ENCODE measurements at places on chromosomes 11 and 22.

DNA sequence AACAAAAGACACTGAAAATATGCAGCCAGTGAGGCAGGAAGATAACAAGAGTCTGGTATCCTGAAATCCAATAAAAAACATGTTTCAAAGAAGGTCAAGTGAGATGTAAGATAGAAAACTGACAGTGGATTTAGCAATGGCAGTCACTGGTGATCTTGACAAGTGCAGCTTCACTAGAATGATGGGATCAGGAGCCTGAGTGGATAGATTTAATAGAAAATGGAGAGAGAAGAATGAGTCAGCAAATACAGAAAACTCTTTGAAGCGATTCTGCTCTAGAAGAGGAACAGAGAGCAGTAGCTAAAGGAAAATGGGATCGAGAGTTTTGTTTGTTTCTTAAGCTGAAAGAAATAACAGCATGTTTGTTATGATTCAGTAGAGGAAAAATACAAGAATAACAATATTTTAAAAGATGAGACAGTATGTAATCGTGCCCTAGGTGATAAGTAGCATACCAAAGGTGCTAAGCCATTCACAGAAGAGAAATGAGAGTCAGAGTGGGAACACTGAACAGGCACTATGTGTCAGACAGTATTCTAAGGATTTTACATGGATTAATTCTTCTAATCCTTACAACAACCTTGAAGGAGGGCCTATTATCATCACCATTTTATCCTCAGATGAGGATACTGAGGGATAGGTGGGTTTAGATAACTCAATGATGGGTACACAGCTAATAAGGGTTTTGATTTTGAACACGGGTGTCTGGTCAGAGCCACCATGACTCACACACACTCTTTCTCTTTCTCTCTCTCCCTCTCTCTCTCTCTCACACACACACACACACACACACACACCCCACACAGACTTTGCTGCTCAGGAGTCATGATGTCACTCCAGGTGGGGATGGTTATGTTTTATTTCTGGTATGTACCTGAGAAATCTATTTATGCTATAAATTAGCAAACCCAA lies 36.3 kb downstream of the MRE11 start:
- DNase-seq: no peak

- no peak for DNase-seq
Measured at GRCh38 chr11:132855516-132855915, 676.8 kb downstream of the OPCML start.

DNA sequence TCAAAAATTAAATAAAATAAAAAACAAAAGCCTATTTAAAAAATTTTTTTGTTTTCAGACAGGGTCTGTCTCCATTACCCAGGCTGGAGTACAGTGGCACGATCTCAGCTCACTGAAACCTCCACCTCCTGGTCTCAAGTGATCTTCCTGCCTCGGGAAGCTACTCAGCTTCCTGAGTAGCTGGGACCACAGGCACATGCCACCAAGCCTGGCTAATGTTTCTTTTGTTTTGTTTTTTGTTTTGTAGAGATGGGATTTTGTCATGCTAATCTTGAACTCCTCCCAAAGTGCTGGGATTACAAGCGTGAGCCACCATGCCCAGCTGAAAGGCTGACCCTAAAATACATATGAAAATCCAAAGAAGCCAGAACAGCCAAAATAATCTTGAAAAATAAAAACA lies 20.4 kb upstream of the L3MBTL2 start:
- no peak for DNase-seq

- no peak for DNase-seq
Measured at GRCh38 chr22:44698531-44699421, 3.2 kb upstream of the PRR5 start.

GRCh38 chr11:128525411-128526243 lies 61.7 kb downstream of the ETS1 start:
- DNase-seq: no peak

GRCh38 chr11:550746-551085 lies 9.8 kb downstream of the LMNTD2 start:
- no peak for DNase-seq

DNA sequence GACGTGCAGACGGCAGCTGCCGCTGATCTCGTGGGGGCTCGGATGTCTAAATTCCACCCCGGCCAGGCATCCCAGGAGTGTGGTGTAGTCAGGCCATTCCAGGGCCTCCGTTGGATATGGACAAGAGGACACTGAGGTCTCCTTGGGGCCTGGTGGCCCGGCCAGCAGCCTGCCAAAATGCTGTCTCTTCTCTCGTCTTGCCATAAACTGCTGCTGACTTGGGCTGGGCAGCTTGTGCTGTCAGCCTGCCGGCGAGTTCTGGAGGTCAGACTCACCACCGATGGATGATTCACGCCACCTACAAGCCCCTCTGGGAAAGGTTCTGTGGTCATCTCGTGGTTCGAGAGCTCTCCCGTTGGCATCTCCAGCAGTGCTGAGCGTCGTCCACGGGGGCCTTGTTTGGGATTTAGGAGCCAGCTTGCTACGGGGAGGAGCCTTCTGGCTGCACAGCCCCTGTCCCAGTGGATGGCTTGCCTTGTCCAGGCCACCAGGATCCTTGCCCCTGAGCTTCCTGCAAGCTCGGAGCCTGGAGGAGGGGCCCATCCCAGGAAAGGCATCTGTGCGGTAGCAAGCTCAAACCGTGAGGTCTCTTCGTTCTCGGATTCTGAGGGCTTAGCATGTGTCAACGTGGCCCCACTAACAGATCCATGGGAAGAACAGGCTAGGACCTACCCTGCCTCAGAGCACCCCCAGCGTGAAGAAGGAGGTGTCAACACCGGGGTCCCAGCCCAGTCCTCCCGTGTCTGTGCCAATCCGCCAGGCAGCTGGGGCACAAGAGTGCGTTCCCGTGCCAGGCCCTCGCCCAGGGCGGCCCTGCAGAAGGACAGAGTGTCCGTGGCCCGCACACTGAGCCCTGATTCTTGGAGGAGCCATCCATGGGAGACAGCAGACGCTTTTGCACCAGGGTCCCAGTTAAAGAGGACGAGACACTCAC lies 1114.1 kb downstream of the BRD1 start:
- DNase-seq: peak; percentile 37

GRCh38 chr11:111512296-111513239 lies at the start of gene BTG4:
Gene BTG4 (minus strand): TSS chr11:111512386. CDS start chr11:111498776, 13,610 bp downstream.
- DNase-seq: no peak

DNA sequence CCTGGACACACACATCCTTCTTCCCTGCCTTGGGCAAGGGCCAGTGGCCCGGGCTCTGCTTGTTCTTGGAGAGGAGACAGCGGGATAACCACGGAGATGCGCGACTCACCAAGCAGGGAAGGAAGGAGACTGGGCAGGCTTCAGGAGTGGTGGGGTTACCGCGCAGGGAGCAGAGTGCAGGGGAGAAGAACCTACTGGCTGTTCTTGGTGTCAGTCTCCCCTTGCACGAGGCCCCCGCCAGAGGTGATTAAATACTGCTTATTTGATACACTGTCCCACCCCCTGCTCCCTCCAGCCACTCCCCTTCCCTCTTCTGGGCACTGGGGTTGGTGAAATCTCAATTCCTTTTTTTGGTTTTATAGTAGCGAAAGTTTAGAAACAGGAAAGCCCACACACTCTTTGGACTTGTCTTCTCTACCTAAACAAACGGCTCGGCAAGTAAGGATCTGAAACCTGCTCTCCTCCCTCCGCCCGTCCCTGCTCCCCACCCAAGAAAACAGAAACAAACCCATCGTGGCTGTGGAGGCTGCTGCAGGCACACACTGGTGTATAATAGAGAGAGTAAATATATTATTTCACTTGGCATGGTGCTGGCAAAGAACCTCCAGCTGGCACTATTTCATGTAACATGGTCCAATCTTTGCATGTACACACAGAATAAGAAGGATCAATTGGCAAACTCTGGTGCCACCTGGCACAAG lies 10.8 kb downstream of the LARGE2 start:
- DNase-seq: no peak

DNA sequence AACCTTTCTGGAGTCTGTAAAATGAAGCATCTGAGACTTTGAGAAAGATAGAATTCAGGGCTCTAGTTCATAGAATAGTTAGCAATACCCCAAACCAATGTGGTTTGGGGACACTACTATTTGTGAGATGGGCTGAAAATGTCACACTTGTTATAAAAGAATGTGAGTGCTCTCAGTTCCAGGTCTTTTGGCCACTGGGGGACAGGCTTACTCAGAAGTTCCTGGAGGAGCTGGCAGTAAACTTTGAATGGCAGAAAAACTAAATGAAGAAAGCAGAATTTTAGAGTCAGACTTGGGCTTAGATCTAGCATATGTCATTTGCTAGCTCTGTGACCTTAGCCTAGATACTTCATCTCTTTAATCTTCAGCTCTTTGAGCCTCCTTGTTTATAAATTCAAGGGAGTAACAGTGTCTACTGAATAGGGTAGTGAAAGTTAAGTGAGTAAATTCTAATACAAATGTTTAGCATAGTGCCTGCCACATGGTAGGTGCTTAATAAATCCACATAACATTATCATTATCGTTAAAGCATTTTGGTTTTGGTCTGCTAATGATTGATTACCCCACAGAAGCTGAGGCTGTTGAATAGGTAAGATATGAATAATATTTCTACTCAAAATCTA lies 3.7 kb downstream of the LYVE1 start:
- no peak for DNase-seq

DNA sequence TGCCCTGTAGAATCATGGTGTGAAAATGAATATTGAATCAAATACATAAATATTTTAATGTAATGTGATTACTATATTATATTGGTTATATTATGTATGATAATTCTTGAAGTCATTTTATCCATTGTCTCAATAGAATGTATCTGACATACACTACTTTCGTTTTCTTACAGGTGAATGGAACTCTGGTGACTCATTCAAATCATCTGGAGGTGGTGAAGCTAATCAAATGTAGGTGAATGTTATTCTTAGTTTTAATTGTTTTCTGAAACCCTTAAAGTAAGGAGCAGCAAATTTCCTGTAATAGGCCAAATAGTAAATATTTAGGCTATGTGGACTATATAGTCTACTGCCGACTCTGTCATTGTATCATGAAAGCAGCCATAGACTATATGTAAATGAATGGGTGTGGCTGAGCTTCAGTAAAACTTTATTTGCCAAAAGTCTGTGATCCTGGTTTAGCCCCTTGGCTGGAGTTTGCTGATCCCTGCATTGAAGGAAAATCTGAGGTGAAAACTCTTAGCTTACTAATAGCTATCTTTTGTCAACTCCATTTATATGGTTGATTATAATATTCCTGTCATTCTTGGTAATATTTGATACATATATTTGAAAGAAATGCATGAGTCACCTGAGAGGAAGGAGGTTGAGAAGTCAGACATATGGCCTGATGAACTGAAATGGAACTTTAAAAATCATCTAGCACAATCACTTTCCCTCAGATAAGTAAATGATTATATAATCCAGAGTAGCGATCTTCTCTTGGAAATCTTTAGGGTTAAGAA lies 87.2 kb upstream of the GRIK4 start:
- DNase-seq: no peak

GRCh38 chr22:20818471-20818870 lies 40.1 kb downstream of the PI4KA start:
- DNase-seq: no peak

DNA sequence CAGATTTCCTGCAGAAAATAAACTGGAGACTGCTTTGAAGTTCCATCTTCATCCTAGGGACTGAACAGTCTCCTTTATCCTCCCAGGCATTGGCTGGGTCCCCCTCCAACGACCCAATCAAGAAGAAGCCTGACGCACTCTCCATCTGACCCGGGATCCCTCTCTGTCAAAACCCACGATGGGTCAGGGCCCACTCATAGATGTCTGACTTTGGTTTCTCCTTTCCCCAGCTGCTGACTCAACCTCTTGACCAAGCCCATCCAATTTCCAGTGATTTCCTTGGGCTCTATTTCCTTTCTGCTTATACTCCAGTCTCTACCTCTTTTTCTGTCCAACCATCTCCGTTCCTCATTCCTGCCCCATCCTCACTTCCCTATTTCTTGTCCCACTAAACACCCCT lies 189.7 kb downstream of the MIAT start:
- DNase-seq: no peak

- DNase-seq: peak; percentile 79
Measured at GRCh38 chr22:43237280-43237679, 50.3 kb upstream of the TTLL12 start.

- DNase-seq: peak; percentile 42
Measured at GRCh38 chr11:64498136-64498535, 92.9 kb upstream of the SLC22A12 start.

DNA sequence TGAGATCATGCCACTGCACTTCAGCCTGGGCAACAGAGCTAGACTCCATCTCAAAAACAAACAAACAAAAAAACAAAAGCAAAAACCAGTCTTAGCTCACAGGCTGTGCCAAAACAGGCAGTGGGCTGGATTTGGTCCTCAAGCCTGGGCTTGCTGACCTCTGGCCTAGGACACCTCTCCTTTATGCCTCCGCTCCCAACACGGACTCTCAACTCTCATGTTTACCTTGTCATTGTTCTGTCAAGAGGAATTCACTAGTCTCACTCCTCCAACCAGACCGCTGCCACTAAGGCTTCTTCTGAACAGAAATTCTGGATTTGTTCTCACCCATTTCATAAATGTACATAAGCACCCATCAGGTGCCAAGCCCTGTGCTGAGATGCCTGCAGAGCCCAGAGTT lies 42.6 kb downstream of the FAM83F start:
- no peak for DNase-seq

GRCh38 chr11:13965337-13965736 lies 2.8 kb downstream of the SPON1 start:
- DNase-seq: peak; percentile 63

DNA sequence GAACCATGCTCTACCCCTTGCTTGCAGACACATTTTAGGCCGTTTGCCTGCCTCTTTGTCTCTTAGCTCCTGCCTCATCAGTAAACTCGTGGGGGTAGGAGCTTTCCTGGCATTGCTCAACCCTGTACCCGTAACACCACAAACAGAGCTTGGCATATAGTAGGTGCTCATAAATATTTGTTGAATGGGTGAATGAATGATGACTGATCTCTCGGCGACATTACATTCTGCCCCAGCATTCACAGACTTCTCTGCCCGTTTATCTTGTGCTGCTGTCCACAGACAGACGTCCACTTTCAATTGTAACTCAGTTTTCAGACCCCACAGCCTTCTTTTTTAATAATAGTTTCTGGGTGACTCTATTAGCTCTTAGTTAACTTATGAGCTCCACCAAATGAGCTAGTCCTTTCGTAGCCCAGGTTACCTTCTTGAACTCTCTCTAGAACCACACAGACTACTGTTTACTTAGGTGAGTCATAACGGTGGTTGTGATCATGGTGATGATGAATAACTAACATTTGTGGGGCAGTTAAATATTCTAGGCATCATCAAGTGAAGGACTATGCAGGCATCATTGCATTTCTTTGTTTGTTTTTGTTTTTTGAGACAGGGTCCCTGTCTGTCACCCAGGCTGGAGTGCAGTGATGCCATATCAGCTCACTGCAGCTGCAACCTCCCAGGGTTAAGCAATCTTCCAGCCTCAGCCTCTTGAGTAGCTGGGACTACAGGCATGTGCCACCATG lies 188.4 kb downstream of the ADAMTS15 start:
- no peak for DNase-seq

Data from right lobe of liver (tissue), 6 donors.